Neural progenitor cell (in vitro differentiated cells): ENCODE measurements at places on chromosomes 12 and 14. TPM values are rescaled to one million over a fixed set of nuclear protein-coding genes. Genes with fewer than 3 reads are reported as not detected.

Gene FAM181A
- total RNA-seq = not detected in 2 replicates

Gene PSEN1
- total RNA-seq = 55.3 and 80.5 TPM in 2 replicates

Gene HOXC9
- total RNA-seq = not detected in 2 replicates

Gene PRIMA1
- 2.5 and 2.8 TPM in 2 replicates for total RNA-seq

Gene TAS2R9
- total RNA-seq = not detected in 2 replicates

Gene HCAR3
- total RNA-seq = not detected in 2 replicates

Gene MMP14
- 15.1 and 25.2 TPM in 2 replicates for total RNA-seq

Gene RALGAPA1
- 20.2 and 31.7 TPM in 2 replicates for total RNA-seq

Gene MYO1H
- not detected in 2 replicates for total RNA-seq

Gene TMEM233
- total RNA-seq = not detected in 2 replicates

Gene LPAR5
- total RNA-seq = 0.04 and 0.22 TPM in 2 replicates

Gene GDF3
- not detected in 2 replicates for total RNA-seq

GRCh38 chr12:55043542-55043941 lies 23.8 kb downstream of the NEUROD4 start:
- no peak for DNase-seq

- DNase-seq = no peak
Observed at GRCh38 chr12:45208604-45209487, 7.0 kb upstream of the ANO6 start.

DNA sequence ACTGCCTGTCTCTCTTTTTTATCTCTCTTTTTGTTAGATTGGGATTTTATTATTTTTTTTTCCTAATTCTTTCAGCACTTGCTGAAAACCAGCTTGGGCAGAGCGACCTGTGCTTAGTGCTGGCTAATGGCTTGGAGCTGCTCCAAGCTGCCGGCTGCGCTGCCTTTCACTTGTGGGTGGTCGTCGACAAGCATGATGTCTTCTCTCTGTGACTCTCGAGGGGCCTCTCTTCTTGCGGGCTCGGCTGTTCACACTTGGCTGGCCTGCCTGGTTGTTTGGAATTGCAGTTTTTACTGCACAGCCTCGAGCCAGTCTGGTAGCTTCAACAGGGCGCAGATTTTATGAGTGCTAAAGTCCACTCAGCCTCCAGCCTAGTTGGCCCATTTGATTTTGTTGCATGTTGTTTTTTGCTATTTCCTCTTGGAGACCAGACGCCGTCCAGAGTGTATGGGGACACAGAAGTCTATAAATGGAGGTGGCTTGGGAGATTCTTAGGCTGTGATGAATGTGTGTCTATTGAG lies 18.6 kb downstream of the TPCN1 start:
- no peak for DNase-seq

- DNase-seq = no peak
Observed at GRCh38 chr14:76780360-76780759, 19.1 kb downstream of the VASH1 start.

DNA sequence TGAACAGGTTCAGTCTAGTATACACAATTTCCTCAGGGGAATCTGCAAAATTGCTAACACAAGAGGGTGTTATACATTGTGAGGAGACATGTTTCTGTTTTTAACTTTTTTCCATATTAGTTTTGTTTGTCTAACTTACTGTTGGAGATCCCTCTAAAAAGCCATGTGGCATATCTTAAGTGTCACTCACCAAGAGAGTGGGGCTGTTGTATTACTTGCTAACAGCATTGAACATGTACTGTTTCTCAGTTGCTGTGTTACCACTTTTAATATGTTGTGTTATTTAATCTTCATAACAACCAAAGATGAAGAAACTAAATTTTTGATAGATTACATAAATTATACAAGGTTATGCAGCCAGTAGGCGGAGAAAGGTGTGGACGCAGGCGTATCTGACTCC lies 154.3 kb upstream of the NPAS3 start:
- DNase-seq = no peak

DNA sequence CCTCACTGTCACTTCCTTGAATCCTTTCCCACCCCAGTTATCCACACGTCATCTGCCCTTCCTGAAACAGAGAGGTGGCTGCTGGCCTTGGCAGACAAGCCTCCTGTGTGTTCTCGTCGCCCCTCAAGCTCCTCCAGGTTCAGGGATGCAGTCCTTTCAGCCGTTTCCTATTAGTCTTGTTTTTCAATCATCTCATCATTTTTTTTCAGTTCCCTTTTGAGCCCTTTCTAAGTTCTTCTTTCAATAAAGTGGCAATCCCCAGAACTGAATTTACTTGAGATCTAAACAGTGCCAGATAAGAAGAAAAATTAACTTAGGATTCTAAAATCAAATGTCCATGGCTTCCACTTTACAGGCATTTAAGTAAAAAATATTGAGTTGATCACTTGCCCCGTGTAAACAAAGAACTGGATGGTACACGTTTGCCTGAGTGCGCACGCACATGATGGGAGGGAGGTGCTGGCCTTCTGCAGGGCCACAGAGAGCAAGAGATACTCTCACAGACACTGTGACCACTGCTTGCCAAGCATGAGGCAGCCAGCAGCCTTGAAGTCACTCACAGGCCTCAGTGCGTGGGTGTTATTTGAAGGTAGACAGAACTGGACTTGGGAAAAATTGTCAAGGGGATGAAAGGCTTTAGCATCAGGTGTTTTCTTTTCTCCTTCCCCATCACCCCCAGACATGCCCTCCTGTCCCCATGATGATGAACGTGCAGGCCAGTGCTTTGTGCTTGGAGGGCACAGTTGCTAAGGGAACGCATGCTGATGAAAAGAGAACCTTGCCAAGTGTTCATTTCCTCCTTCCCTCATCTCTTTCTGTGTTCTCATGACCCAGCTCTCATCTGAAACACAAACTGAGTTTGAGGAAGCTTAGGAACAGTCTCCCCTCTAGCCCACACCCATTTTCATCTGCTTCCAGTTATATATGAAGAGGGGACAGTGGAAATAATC lies 408.3 kb downstream of the EGLN3 start:
- DNase-seq = no peak

- no peak for DNase-seq
Observed at GRCh38 chr12:93537769-93538168, 34.7 kb upstream of the SOCS2 start.

DNA sequence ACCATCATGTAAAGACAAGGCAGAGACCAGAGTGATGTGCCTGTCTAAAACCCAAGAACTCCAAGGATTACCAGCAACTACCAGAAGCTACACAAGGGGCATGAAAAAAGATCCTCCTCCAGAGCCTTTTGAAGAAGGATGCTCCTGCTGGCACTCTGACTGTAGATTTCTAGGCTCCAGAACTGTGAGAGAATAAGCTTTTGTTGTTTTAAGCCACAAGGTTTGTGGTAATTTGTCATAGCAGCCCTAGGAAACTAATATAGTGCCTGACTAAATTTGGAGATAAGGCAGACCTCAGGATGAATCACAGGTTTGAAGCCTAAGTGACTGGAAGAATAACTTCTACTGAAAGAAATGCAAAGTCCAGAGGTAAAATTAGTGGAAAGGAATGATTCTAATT lies 132.9 kb downstream of the CEP83 start:
- no peak for DNase-seq

GRCh38 chr12:32445356-32445755 lies 46.0 kb downstream of the FGD4 start:
- DNase-seq = no peak

- no peak for DNase-seq
Observed at GRCh38 chr14:75736845-75737485, 75.9 kb downstream of the TTLL5 start.

- DNase-seq = peak; percentile 43
Observed at GRCh38 chr14:60327447-60328331, 78.7 kb downstream of the PPM1A start.

DNA sequence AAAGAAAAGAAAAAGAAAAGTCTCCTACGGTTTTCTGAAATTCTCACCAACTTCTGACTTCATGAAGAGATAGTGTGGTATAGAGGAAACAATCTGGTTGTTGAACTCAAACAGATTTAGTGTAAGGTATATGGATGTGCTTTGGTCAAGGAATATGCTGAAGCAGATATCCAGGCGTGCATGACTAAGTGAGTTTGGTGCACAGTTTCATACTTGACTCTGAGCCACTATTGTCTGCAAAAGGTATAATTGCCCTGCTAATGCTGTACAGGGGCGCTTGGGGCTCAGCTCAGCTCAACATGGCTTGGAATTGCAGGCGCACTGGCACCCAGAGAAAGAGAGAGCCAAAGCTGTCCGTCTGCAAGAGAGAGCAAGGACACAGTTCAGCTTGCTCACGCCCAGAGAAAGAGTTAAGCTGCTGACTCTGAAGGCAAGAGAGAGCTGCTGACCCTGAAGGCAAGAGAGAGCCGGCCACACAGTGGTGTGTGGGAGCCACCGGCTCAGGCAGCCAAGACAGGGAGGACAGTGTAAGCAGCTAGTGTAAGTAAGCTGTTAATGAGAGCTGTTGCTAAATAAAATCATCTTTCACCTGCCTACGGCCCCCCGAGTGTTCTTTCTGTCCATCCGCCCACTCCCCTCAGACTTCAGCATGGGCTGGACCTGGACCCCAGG lies 66.4 kb upstream of the SLC38A4 start:
- no peak for DNase-seq

- DNase-seq = no peak
Observed at GRCh38 chr14:39229222-39229543, 4.5 kb upstream of the MIA2 start.

GRCh38 chr12:9888665-9889273 lies 7.5 kb downstream of the KLRF2 start:
- DNase-seq = no peak

GRCh38 chr12:102958830-102959176 lies 1.3 kb downstream of the ASCL1 start:
- DNase-seq = no peak

- peak; percentile 89 for DNase-seq
Observed at GRCh38 chr14:23953464-23954278, at the start of gene DHRS4. DHRS4 (plus strand) TSS chr14:23953770; CDS start chr14:23953789, 19 bp downstream.

DNA sequence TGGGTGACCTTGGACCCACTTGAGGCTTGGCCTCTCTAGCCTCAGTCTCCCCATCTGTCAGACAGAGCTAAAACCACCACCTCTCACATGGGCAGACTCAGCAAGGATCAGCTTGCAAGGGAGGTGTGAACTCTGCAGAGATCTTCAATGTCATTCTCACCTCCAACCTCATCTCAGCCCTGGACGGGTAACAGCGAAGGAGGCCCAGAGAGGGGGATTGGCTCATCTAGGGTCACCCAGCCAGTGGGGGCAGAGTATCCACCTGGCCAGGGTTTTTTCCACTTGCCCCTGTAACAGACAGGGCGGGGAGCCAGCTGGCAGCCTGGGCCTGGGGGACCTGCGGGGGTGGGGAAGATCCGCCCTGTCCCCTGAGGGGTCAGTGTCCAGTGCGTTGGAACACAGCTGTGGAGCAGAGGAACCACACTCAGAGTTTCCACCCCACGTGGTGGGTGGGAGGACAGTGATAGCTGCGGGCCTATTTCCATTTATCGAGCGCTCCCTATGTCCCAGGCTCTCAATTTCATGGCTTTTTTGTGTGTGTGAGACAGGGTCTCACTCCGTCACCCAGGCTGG lies 27.4 kb downstream of the DTX1 start:
- no peak for DNase-seq

GRCh38 chr12:124393414-124393790 lies 98.5 kb downstream of the RFLNA start:
- DNase-seq = no peak

GRCh38 chr12:70571705-70572268 lies 65.4 kb downstream of the PTPRB start:
- no peak for DNase-seq

DNA sequence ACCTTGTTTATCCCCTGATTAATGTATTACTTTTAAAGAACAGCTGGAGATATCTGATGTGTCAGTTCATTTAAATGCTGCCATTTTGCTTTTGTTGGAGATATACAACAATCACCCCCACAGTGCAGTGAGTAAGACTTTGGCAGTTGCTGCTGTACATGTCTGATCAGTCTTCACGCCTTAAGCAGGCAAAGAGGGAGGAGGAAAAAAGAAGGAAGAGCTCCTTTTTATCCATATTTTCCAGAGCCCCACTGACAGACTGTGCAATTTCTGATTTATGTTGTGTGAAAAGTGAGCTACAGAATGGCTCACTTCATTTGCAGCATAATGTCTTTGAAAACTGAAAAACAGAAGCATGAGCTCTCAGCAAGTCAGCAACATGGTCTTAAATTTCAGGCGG lies 319.7 kb upstream of the LRIG3 start:
- no peak for DNase-seq

DNA sequence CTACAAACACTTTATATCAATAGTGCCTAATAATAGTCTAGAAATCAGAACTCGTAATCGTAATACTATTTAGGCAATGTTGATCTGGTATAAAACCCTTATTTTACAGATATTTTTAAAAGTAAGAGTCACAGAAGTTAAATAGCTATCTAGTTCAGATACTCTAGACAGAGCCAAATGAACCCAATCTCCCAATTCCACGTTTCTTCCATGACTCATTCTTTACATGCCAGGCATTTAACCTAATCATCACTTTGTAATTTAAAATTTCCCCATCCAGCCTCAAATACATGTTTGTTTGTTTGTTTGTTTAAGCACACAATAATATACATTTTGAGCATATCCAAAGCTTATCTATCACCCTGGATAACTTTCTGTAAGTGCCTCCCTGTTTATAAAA lies 36.4 kb upstream of the GARIN6 start:
- DNase-seq = no peak

DNA sequence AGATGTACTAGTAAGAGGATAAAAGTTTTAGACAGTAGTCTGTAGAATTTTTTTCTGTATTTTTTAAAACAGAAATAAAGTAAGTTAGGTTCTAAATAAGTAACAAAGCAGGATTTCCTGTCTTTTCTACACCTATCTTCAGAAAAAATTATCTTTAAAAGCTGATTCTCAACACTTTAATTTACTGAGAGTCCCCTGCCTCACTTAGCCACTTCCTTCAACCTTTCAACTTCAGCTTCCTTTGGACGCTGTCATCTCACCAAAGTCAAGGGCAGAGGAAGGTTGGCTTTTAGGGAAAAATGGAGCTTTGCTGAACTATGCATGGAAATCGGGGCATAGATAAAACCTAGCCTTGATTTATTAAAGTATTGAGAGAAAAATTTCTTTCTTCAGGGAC lies 44.9 kb upstream of the CERS5 start:
- no peak for DNase-seq

- DNase-seq = peak; percentile 40
Observed at GRCh38 chr12:106133136-106134087, 5.3 kb downstream of the NUAK1 start.

DNA sequence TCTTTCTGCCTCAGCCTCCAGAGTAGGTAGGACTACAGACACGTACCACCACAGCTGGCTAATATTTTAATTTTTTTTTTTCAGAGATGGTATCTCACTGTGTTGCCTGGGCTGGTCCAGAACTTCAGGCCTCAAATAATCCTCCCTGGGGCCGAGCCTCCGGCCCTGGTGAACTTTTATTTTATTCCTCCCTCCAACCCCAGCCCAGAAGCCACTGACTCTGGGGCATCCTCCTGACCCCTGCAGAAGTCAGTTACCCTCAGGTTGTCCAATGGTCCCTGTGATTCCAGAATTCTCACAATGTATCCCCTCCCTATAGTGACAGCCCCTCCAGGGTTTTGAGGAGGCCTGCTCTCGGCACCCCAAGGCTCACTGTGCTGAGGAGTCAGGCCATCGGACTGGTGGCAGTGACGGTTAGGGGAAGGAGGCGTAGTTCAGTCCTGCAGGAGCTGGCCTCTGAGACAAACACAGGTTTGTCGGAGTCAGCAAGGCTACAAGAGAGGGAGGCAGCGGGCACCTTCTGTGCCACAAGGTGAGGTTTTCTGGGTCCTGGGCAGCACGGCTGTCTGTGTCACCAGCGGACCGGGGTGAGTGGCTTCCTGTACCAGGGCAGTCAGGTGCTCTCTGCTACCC lies 19.4 kb upstream of the FIGNL2 start:
- DNase-seq = no peak
